Stimulated activated CD4-positive, alpha-beta T cell treated with anti-CD3 and anti-CD28 coated beads, Interleukin-1b, Interleukin-23, amount 100 ng/mL, for 1 hour (primary cell): ENCODE measurements at places on chromosomes 11 and 22.

GRCh38 chr11:65640483-65641296, 2.8 kb downstream of the SIPA1 start:
- no peak for DNase-seq

DNA sequence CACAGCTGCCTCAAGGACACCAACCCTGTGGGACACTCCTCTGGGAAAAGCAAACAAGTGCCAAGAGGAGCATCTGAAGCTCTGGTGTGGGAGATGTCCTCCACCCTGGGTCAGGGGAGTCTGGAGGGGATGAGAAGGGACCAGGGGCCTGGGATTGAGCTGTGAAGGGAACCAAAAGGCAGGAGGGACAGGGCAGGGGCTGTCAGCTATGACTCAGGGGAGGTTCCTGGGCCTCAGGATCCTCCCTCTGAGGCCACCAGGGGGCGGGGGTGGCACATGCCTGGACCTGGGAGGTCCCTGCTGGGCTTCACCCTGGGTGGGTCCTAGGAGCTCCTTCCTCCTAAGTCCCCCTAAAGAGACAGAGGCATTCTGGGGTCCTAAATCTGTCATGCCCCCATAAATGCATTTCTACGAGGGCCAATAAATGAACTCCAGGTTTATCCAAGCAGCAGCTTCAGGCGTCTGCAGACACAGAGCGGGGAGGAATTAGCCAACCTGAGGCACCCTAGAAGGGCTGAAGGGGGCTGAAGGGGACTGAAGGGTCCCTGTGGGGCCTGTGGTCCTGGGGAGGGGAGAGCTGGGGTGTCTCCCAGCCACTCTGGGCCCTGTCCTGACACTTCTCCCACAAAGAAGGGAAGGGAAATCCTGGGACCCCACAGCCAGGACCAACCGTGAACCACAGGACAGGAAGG, 31.9 kb upstream of the IGLL5 start:
- no peak for DNase-seq

GRCh38 chr11:85679576-85679975, 6.4 kb downstream of the CCDC89 start:
- DNase-seq: no peak

DNA sequence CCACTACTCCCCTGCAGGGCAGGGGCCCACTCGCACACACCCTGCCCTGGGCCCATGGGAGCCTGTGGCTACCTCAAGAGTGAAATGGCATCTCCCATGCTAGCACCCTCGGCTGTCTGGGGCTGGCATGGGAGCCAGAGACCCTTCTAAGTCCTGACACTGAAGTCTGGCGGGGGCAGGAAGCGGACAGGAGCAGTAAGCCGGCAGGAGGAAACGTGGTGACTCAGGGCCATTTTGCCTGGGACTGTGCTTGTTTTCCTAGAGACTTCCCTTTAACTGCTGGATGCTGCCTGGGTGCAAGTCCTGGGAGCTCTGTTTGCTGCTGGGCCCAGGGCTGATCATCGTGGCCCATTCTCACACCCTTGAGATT, 16.8 kb downstream of the RELT start:
- no peak for DNase-seq

DNA sequence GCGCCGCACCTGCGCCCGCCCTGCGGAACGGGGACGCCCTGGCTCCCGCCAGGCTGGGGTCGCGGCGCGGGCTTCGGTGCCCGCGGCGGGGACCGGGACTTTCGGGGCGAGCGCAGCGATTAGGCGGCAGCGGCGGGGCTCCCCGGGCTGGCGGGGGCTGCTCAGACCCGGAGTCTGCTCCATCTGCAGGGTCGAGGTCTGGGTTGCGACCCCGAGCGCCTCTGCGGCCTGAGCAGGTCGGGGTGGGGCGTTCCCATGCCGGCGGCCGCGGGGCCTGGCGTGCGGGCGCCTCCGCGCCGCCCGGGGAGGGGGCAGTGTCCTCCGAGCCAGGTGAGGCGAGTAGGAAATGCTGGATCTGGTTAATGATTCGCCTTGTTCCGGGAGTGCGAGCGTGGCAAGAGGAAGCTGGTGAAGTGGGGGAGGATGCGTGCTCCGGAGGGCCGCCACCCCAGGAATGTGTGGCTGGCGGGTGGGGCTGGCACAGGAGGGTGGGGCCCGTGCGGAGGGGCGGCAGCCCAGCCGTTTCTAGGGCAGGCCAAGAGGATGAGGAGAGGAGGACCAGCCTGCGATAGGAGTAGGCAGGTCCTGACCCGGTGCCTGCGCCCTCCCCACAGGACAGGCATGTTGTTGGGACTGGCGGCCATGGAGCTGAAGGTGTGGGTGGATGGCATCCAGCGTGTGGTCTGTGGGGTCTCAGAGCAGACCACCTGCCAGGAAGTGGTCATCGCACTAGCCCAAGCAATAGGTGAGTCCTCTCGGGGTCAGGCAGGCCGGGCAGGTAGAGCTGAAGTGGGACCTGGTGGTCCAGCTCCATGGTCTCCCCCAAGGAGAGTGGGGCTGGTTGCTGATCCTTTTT, 606 bp downstream of the RASSF7 start:
- no peak for DNase-seq

GRCh38 chr11:69301455-69302401, 7.8 kb downstream of the MYEOV start:
- no peak for DNase-seq

GRCh38 chr11:44729713-44730112, 3.0 kb downstream of the TSPAN18 start:
- no peak for DNase-seq

- no peak for DNase-seq
Observed at GRCh38 chr11:20034941-20035340, 125.3 kb downstream of the DBX1 start.

- DNase-seq: no peak
Observed at GRCh38 chr22:25351631-25352293, 132.3 kb downstream of the CRYBB2 start.

DNA sequence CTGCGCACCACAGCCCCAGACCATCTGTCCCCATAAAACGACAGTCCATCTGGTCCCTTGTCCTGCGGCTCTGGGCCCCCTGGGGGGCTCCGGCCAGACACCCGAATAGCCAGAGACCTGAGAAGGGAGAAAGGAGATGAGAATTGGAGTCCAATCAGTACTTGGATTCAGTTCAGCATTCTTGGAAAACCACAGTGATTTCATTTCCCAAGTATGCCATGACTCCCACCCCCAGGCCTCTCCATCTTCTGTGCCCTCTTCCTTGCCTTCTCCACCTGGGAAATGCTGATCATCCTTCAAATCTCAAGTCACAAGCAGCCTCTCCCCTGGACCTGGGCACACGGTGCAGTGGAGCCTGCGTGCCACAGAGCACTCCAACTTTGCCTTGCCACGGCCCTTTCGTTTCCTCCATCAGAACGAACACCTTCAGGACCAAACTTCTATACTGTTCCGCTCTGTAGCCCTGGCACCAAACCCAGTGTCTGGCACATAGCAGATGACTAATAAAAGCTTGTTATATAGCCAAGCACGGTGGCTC, 10.9 kb upstream of the MFNG start:
- no peak for DNase-seq

GRCh38 chr11:12778240-12778905, 104.2 kb downstream of the TEAD1 start:
- no peak for DNase-seq

DNA sequence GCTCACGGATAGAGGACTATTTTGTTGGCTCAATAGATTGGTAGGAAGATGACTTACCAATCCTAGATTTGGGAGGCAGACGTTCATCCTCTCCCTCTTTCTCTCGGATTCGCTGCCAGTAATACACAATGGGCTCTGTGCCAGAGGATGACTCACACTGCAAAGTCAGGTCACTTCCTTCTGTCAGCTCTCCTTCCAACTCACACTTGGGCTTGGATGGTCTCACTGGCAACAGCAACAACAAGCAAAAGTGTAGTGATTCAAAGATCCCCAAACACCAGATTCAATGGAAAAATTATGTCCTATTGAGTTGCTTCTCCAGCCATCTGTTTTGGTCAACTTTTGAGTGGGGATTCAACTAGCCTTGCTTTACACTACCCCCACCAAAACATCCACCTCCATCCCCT, 21.7 kb upstream of the HSPA8 start:
- peak; percentile 58 for DNase-seq

DNA sequence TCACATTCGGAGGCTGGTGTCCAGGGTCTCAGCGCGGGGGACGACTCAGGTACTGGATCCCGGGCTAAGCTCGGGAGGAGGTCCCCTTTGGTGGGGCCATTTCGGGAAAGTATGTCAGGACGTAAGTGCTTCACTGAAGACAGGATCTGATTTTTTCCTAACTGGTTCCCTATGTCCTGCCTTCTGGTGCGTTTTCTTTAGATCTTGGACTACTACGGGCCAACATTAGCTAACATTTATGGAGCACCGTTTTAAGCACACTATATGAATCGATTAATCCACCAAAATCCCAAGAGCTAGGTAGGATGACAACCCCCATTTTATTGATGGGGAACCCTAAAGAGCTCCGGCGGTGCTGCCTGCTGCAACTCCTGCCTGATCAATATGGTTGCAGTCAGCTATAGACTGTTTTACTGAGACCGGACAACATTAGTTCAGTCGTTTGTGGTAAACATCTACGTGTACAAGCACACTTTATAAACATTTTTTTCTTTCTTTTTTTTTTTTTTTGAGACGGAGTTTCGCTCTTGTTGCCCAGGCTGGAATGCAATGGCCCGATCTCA, 17.0 kb upstream of the WDR74 start:
- no peak for DNase-seq

DNA sequence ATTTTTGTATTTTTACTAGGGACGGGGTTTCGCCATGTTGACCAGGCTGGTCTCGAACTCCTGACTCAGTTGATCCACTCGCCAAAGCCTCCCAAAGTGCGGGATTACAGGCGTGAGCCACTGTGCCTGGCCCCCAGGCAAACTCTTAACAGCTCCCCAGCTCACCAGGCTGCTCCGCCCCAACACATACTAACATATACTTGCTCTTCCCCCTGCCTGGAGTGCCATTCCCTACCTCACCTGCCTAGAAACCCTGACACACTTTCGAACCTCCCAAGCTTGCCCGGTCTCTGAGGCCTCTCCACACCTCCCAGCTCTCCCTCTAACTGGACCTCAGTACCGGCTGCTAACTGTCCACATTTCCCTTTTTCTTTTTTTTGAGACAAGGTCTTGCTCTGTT, 8.5 kb downstream of the MAP4K2 start:
- DNase-seq: no peak

GRCh38 chr11:78039391-78039918, 16.4 kb upstream of the KCTD14 start:
- DNase-seq: no peak

DNA sequence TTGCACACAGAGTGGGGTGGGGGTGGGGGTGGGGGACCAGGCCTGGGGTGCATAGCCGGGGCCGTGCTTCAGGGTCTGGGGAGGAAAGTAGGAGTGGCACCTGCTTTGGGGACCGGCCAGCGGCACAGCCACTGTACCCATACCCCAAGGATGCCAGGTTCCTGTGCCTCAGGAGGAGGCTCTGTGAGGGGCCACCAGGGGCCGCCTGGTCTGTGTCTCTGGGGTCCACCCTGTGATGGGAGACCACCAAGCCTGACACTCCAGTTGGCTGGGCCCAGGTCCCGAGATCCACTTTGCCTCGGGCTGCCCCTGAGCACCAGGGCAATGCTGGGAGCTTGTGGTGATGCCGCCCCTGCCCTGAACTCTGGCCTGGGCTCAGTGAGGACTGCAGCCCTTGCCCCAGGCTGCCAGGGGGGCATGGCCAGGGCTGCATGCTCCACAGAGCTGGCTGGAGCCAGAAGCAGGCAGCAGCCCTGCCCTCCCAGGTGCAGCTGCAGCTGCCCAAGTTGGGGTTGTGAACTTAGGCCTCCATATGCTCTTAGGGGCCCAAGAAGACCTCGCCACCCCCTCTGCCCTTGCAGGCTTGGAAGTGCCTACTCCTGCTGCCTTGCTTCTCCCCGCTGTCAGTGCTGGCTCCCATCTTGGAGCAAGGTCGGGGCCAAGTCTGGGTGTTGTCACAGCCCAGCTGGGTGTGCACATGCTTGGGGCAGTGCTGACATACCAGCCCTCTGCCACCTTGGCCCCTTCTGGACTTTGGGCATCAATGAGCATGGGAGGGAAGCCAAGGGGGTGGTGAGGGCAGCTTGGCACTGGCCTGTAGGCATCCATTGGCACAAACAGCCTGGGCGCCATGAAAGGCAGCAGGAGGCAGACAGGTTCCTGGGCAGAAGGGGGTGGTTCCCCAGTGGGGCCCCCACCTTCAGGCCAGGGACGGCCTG, 123.3 kb upstream of the THY1 start:
- no peak for DNase-seq

DNA sequence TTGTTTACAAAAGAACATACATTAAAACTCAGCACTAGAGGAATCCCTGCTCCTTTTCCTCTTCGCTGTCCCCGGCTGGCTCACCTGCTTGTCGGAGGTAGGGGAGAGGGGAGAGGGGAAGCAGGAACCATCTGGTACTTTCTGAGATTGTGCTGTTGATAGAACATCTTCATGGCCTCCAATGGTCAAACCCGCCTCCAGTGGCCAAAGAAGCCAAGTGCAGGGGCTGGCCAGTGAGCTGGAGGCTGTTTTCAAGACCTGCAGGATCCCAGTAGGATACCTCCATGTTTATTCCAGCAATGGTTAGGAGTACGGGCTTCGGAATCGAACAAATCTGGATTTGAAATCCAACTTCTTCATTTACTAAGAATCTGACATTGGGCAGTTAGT, 92.6 kb downstream of the PKNOX2 start:
- DNase-seq: no peak

DNA sequence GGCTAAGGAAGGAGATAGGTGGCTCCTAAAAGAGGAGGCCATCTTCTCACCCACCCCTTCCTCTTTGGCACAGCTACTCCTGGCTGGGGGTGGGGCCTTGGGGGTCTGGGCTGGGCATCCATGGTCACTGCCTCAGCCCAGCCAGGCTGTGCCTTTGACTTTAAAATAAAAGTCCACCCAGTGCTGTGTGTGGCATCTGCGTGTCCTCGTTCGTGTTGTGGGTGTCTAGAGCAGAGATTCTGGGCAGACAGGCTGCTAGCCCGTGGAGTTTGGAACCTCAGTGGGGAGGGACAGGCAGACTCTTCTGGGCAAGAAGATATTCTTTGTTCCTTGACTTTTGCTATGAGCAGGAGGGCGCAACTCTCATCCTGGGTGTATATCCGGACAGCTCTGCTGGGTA, 13.1 kb downstream of the RPS6KA4 start:
- no peak for DNase-seq

GRCh38 chr22:36740716-36741115, 35.2 kb downstream of the IFT27 start:
- no peak for DNase-seq

GRCh38 chr11:67271541-67272284, 5.4 kb downstream of the GRK2 start:
- DNase-seq: no peak

- no peak for DNase-seq
Observed at GRCh38 chr22:39243439-39244135, 1.2 kb downstream of the PDGFB start.

DNA sequence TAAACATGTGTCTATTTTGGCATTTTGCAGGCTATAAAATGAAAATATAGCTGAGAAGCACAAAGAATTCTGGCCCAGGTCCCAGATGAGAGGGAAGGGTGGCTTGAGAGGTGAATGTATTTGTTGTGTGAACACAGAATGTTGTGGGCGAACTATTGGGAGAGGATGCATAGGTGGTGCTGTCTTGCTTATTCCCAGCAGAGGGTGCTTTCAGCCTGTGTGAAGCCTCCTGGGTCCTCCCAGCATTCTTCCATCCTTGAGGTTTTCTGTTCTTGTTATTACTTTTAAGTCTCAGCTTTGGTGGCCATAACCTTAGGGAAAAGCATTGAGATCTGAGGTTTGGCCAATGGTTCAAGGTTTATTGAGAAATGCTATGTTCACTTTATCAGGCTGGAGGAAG, 108.7 kb upstream of the SNX19 start:
- no peak for DNase-seq

GRCh38 chr22:41762980-41763779, 37.3 kb upstream of the CCDC134 start:
- no peak for DNase-seq
